ENCODE measurements at places on chromosomes 16 and 17. TPM values are rescaled to one million over a fixed set of nuclear protein-coding genes. Genes with fewer than 3 reads are reported as not detected.

The SLC4A1 gene
- 0.03 TPM for polyA plus RNA-seq

The HYDIN gene
- polyA plus RNA-seq, result 0.53 TPM

The EVPLL gene
- not detected for polyA plus RNA-seq

The MARCHF10 gene
- not detected for polyA plus RNA-seq

The SLFN12 gene
- polyA plus RNA-seq, result 2.8 TPM

The KRT40 gene
- not detected for polyA plus RNA-seq

GRCh38 chr17:42252597-42253550, 23.3 kb downstream of the STAT5B start:
- no peak for DNase-seq

DNA sequence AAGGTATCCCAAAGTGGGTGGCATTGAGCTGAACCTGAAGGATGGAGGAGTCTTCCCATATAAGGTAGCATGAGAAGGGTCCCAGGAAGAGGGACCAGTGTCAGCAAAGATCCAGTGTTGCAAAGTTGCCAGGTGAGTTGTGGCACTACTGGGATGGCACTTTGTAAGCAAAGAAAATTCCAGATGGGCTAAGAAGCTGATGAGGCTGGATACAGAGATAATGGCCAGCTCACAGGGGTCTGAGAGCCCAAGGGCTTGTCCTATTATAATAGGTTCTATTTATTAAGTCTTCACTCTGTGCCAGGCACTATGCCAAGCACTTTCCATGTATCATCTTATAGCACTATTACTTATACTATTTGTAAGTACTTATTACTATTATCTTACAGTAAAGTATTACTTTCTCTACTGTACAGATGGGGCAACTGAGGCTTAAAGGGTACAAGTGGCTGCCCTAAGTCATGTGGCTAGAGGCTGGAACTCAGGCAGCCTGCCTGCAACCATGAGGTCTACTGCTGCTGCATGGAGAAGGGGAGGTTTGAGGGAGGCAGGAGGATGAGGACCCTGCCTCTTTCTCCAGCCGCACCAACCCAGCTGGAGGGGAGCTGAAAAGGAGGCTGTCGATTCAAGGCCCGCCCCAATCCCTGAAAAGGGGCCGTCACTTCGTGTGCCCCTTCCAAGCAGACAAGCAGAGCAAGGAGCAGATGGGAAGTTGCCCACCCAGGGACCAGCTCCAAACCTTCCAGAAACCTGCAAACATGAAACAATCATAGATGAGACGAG, 86.5 kb downstream of the C16orf78 start:
- DNase-seq, result no peak

- no peak for DNase-seq
These were observed 2.1 kb downstream of the CASKIN1 start for GRCh38 chr16:2194166-2194834.

DNA sequence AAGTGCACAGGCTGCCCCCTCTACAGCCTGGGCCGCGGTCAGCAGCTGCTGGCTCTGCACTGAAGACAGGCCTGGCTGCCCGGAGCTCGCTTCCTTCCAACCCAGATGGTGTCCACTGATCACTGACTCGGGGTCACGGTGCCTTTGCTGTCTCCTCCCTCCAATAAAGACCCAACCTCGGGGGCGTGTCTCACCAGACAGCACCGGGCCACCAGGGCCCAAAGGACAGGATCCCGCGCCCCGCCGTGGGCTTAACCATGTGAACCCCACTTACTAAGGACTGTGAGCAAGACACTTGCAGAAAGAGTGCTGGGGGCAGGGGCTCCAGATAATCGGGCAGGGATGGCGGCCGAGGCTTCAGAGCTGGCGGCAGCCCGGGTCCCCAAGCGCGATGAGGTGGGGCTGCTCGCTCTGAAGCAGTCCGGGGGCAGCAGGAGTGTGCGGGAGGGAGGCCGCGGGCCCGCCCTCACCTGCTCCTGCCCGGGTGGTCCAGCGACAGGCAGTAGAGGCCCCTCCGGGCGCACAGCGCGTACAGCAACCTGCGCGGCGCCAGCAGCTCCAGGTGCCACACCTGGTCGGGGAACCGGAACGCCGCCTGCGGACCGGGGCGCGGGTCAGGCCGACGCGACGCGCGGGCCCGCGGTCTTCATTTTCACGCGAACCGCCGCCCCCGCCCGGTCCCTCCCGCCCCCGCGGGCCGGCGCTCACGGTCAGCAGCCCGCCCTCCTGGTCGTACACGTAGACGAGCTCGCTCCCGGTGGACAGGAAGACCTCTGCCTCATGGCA, 502 bp downstream of the FAAP100 start:
- DNase-seq, result no peak

DNA sequence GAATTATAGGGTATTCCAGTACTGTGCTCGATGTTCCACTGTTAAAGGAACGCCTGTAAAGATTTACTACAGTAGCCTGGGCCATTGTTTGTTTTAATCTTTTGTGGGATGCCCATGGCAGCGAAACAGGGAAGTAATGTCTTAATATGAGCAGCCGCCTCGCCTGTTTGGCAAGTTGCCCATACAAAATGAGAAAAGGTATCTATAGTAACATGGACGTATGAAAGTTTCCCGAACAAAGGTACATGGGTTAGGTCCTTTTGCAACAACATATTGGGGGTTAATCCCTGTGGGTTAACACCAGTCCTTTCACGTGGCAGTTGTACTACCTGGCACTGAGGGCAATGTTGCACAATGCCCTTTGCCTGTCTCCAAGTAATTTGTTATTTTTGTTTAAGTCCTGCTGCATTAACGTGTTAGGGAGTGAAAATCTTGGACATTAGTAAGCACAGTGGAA, 21.1 kb upstream of the TMC5 start:
- no peak for DNase-seq

GRCh38 chr16:616733-617586, 13.8 kb upstream of the WFIKKN1 start:
- no peak for DNase-seq

DNA sequence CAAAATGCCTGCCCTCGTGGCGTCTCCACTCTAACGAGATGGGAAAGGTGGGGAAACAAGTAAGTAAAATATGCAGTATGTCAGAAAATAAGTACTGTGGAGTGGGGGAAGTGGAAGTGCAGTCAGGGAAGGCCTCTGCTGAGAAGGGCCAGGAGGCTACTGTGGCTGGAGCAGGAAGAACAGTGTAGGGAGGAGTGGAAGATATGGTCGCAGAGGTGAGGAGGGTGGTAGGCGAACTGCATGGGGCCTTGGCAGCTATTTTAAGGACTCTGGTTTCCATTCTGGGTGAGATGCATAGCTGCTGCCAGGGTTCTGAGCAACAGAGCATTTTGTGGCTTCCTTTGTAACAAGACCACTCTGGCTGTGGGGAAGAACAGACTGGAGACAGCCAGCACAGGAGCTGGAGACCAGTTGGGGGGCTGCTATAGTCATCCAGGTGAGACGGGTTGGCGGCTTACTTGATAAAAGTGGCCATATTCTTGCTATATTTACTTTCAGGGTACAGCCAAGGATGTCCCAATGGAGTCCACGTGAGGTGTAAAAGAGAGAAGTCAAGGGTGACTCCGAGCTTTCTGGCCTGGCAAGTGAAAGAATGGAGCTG, 42.6 kb downstream of the CYTH1 start:
- DNase-seq, result no peak

- DNase-seq, result peak; percentile 71
These were observed 18.3 kb upstream of the GNA13 start for GRCh38 chr17:65074778-65075250.

- DNase-seq, result no peak
These were observed 51.4 kb upstream of the MNT start for GRCh38 chr17:2452216-2452750.

DNA sequence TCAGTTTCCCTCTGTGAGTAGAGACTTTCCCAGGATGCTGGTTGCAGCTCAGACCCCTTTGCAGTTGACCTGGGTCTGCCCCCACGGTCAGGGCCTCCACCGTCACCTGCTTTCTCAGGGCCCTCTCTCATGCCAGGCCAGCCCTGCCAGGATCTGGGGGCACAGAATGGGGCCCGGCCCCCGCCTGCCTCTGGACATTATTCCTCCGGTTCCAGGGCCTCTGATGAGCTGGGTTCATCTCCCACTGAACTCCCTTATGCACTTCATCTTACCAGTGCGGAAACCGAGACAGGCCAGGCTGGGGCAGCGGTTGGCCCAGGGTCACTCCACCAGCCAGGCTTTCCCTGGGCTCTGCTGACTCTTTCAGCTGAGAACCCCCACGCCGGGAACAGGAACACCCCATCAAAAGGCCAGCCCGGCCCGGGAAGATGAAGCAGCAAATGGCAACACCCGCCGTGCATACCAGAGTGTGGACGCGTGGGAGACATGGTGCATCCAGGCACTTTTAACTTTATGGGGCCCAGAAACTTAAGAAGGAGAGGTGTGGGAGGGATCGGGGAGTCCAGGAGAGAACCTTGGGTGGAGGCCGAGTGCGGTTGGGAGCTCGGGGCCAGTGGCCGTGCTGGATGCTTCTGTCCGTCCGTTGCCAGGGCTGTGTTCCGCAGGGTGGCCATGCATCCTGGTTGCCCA, 19.9 kb downstream of the ZNF469 start:
- DNase-seq, result no peak

DNA sequence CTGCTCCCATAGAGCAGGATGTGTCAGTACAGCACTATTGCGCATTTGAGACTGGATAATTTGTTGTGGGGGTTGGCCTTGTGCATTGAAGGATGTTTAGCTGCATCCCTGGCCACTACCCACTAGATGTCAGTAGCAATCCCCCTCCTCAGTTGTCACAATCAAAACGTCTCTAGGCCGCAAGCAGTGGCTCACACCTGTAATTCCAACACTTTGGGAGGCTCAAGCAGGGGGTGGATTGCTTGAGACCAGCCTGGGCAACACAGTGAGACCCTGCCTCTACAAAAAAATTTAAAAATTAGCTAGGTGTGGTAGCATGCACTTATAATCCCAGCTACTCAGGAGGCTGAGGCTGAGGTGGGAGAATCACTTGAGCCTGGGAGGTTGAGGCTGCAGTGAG, 48.4 kb downstream of the CENPV start:
- no peak for DNase-seq

GRCh38 chr17:53765609-53766008, 57.1 kb upstream of the KIF2B start:
- DNase-seq, result no peak

All from heart left ventricle (tissue), 16 donors.